Stimulated activated CD8-positive, alpha-beta memory T cell treated with anti-CD3 and anti-CD28 coated beads, Interleukin-4, amount 100 ng/mL, for 4 hours (primary cell): ENCODE measurements at places on chromosomes 5 and 9.

GRCh38 chr5:1483064-1483463, 37.8 kb upstream of the SLC6A3 start:
- DNase-seq = no peak

GRCh38 chr9:101536938-101537337, 3.3 kb downstream of the RNF20 start:
- DNase-seq = no peak

DNA sequence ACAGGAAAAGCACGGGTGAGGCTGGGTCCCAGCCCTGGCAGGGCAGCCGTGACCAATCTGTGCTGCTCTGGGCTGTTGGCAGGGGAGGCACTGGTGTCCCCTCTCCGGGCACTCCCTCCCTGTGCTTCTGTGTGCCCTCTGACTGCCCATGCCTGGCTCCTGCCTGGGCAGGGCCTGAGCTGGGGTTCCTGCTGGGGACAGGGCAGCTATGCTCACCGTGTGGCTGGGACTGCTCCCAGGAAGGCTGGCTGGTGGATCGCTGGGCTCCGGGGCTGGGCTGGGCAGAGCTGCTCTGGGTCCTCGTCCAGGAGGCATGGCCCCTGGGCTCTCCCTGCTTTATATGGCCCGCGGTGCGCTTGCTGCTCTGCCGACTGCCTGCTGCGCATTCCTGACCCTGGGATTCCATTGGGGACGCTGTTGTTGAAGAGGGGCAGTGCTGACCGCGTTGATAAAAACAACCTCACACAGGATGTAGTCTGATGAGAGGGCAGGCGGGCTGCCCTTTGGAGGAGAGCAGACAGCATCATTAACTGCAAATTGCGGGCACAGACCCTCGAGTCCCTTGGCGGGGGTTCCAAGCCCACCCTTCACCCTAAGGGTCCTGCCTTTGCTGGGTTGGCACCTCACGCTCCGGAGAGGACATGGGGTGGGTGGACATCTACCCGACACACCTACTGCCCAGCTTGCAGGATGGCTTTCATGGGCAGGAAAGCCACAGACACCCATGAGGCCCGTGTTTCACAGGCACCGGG, 955 bp downstream of the QRFP start:
- DNase-seq = no peak

DNA sequence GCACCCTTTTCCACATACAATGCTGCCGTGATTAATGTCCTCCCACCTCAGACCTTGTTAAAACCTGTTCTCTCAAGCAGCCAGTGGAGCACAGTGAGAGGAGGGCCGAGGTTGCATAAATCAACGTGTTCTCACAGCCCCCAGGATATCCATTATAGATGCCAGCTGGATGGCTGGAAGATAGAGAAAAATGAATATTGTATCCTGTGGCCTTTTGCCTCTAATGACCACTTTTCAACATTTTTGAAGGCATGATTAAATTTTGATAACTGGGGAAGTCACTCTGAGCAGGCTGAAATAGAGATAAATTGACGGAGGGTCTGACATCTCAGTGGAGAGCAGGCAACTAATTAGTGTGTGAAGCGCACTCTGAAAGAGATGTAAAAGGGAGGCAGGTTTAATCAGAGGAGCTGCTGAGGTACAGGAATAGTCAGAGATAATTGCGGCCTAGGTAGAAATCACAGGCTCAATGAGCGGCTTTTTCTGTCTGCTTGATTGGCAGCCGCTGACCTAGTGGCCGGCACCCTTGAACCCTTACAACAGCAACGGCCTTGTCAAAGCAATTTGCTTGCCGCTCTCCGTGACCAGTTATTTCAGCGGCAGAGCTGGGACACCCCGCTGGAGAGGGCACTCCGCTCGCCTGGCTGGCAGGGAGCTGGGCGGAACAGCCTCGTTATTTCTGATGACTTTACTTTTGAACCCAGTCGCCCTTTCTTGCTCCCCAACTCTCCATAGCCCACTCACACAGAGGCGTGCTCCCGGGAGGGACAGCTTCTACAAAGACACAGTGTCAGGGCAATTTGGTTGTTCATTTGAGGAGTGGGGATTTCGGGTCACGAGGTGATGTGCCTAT, 560.7 kb downstream of the PSAT1 start:
- DNase-seq = no peak

DNA sequence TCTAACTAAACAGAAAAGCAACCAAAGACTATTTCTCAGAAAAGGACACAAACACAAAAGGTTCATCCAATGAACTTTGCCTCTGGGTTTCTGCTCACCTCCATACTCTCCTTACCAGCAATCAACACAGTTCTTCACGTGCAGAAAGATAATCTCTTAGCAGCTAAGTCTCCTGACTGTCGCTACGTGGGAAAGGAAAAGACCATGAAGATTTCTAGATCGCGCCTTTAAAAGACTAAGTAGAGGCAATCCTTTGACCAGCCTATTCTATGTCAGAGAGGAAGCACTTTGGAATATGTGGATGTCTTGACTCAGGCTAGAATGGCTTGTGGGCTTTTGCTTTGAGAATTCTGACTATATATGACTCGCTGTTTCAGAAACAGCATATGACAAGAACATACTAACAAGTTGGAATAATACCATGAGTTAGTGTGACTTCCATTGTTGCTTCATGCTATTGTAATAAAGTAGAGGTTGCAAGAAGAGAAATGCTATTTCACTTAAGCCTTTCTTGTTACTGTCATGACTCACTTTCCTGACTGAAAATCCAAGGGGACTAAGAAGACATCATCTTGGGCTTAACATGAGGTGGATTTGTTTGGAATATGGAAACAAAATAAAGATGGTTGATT, 339.5 kb upstream of the RFX3 start:
- DNase-seq = no peak

GRCh38 chr9:15837079-15837679, 284.3 kb downstream of the CCDC171 start:
- DNase-seq = no peak

DNA sequence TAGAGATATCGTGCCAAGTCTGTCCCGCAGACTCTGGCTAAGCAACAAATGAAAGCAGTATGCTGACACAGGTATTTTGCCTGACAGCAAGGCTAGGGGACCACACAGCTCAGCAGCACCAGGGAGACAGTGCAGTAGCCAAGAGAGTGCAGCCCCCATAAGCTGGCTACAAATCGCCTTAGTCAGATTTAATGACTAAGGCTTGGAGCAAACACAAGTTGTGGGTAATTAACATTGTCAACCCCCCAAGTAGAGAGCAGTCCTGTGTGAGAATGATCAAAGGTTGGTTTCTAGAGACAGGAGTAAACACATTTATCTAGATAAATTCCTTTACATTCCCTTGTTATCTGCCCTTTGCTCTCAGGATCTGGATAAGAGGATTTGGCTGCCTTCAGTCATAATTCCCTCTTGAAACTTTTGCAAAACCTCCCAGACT, 1434.5 kb upstream of the CDH6 start:
- DNase-seq = no peak

- DNase-seq = no peak
Measured at GRCh38 chr5:128237546-128237945, 154.0 kb downstream of the SLC12A2 start.
